ENCODE measurements at places on chromosomes 2 and 18.

GRCh38 chr2:15412779-15413178 is 148.4 kb downstream of the NBAS start:
- no peak for DNase-seq

- DNase-seq, result no peak
Observed at GRCh38 chr2:158021226-158021625, 80.5 kb upstream of the UPP2 start.

GRCh38 chr2:235670974-235671787 is 177.3 kb downstream of the AGAP1 start:
- no peak for DNase-seq

- no peak for DNase-seq
Observed at GRCh38 chr2:17171446-17172049, 346.7 kb downstream of the RAD51AP2 start.
